GM04503 (cell line): ENCODE measurements at places on chromosomes 13 and 19.

DNA sequence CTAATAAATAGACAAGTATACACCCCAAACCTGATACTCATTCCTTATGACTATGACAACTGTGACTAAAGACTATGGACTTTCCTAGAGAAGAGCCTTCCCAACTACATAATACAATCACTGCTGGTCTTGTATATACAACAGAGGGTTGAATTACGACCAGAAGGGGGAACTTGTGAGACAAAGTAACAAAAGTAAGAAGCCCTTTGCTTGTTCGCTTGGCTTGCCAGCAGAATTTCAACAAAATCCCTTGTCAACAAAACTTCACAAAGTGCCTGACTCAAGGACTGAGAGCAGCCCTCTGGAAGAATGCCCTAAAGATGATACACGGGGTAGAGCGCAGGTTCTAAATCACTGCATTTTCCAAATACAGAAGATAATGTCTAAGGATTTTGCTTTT is 99.4 kb downstream of the WASF3 start:
- peak; percentile 18 for DNase-seq

DNA sequence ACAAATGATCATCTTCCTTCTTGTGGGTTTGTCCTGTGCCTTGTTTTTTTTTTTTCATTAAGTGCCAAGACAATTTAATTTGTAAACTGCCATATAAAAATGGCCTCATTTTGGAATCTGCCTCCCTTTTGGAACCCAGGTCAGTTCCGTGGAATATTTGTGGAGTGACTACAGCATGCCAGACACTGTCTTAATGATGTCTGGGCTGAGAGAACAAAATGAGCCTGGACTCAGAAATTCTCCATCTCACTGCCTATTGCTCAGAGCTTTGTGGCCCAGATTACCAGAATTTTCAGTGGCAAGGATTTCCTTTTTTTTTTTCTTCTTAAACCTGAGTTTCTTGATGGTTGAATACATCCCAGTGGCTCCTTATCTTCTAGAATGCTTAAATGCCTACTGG is 340.6 kb downstream of the ENOX1 start:
- DNase-seq: no peak

- DNase-seq: no peak
Measured at GRCh38 chr13:110262508-110263291, 44.3 kb downstream of the COL4A1 start.

DNA sequence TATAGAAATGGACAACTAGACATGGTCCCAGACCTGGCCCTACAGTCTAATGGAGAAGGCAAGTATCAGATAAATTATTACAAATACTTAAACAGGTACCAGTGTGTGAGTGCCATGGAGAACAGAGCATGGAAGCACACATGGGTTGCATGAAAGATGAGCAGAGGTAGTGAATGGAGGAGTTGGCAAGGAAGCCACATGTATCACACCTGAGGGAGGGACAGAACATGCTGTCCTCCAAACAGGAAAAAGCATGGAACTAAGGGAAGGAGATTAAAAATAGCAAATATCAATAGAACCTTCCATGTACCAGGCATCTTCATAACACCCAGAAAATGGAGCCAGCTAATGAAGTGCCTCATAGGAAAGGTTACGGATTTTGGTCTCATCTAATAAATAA is 85.9 kb downstream of the SACS start:
- no peak for DNase-seq

DNA sequence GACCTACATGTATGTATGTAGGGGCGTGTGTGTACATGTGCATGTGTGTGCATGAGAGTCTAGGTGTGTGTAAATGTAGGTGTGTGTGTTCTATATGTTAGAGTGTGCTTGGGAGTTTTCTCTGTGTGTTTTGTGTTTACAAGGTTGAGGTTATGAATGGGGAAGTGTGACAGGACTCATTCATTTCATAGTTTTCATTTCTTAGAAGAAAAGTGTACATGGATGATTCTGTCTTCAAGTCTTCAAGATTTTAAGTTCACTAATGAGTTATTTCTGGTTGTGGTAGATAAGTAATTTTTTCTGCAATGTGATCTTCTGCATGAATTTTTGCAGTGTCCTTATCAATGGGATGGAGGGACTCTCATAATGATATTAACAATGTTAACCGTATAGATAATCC is 118.2 kb upstream of the SLC10A2 start:
- no peak for DNase-seq

GRCh38 chr19:1167687-1168571 is 6.1 kb downstream of the SBNO2 start:
- no peak for DNase-seq

DNA sequence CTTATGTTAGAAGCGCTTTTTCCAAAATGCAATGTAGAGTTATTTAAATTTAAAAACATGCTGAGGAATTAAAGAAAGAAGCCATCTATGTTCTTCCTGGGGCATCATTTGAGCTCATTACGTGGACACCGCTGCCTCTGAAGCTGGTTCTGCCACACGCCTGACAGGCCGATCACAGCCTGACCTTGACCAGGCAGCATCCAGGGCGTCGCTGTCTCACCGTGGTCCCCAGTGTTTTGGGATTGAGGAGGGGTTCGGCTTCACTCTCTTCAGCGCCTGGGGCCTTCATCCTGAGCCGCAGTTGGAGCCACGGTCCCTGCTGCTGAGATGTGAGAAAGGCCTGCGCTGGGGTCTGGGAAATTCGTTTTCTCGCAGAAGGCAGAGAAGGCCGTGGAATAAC is 64.0 kb downstream of the ATP11A start:
- no peak for DNase-seq
